ENCODE measurements at places on chromosomes 1 and 21. TPM values are rescaled to one million over a fixed set of nuclear protein-coding genes. Genes with fewer than 3 reads are reported as not detected.

DNA sequence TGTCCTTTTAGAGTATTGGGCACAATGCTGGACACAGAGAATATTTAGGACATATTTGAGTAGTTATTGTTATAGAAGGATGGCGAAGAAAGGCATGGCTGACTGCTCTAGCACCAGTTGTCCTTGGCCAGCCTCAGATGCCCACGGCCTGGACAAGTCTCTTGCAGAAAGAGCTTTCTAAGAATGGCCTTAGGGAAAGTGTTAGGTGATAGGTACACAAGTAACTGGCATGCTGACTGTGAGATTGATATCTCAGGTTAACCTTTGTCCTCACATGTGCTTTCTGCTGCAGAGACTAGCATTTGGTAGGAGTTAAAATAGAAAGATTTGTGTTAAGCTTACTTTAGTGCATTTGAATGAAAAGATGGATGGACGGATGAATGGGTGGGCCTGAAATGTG, 10.1 kb downstream of the SFT2D2 start:
- no peaks in the 10 kb centered on the region for H3K36me3 ChIP-seq
- no peak overlapping the region for H3K27ac ChIP-seq
- peaks cover 22% of the 10 kb centered on the region for H3K4me1 ChIP-seq
- H3K4me3 ChIP-seq = no peak overlapping the region

GRCh38 chr1:89951766-89952604, 42.9 kb upstream of the ZNF326 start:
- no peaks in the 10 kb centered on the region for H3K27me3 ChIP-seq
- H3K4me3 ChIP-seq = no peak overlapping the region
- no peak overlapping the region for H3K27ac ChIP-seq
- no peak for DNase-seq
- no peaks in the 10 kb centered on the region for H3K36me3 ChIP-seq
- H3K4me1 ChIP-seq = no peaks in the 10 kb centered on the region

DNA sequence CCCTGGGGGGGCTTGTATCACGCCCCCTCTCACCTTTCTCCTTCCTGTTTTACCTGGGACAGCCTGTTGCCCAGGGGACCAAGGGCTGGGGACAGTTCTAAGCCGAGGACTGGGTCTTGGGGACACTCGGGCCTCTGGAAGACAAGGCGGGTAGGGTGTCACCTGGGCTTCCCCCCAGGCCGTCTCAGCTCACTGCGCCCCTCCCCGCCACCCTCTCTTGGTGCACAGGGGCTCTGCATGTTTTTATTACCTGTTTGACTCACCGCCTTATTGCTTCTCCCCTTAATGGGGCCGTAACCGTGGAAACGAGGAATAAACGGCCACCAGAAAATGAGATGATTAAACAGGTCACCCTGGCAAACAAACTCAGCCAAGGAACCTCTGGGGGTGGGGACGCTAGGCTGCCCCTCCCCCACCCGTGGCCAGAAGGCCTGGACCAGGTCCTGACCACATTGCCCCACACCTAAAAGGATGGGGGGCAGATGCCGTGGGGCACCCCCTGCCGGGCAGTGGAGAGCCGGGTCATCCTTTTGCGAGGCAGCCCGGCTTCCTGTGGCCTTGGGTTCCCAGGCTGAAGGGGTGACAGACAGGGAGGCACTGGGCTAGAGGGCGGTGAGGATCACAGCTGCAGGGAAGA, 109.9 kb downstream of the CASZ1 start:
- no peak overlapping the region for H3K4me3 ChIP-seq
- DNase-seq = peak; percentile 52
- peak overlapping the region; percentile 67 for H3K27ac ChIP-seq

GRCh38 chr21:39610703-39611102, 2.0 kb upstream of the B3GALT5 start:
- H3K4me1 ChIP-seq = no peaks in the 10 kb centered on the region
- H3K4me3 ChIP-seq = no peak overlapping the region
- H3K27me3 ChIP-seq = peaks cover 21% of the 10 kb centered on the region
- H3K36me3 ChIP-seq = no peaks in the 10 kb centered on the region
- no peak overlapping the region for H3K27ac ChIP-seq
- DNase-seq = no peak

DNA sequence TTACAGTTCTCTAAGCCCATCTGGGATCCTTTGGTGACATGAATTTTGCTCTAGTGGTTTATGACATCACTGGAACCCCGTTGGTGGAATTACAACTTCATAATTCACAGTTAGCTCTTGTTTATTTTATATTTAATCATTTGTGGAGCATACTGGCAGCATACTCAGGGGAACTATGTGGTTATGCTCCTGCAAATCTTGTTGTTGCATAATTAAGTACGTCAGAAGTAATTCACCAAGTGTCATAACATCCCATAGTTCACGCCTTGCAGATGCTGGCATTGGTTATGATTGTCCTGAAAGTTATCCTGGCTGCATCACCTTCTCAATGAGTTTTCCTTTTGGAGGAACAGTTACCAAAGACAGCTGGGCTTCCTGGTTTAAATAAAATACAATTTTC, 16.5 kb downstream of the PRRX1 start:
- H3K27me3 ChIP-seq = no peaks in the 10 kb centered on the region
- no peaks in the 10 kb centered on the region for H3K4me1 ChIP-seq
- DNase-seq = no peak
- H3K36me3 ChIP-seq = no peaks in the 10 kb centered on the region
- H3K4me3 ChIP-seq = no peak overlapping the region

- peaks cover 29% of the 10 kb centered on the region for H3K4me1 ChIP-seq
- no peaks in the 10 kb centered on the region for H3K27me3 ChIP-seq
- no peak overlapping the region for H3K4me3 ChIP-seq
- H3K27ac ChIP-seq = no peak overlapping the region
These were observed 66.5 kb upstream of the RCC1 start for GRCh38 chr1:28439320-28439719.

DNA sequence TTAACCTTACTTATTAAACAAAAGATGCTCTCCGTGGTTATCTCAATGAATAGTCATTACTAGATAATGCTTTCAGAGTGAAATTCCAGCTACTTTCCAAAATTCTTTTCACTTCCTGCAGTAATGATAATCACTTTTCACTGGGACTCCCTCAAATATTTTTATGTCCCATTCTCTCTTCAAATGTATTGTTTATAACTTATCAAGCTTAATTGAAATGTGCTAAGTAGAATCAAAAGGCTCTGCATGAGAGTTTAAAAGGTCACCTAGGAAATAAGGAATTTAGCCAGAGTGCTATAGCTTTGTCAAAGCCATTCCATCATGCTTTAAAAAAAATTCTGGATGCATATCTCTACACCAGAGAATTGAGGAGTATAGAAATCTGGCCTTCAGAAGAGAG, 106.4 kb downstream of the ODF2L start:
- no peaks in the 10 kb centered on the region for H3K27me3 ChIP-seq
- H3K4me3 ChIP-seq = no peak overlapping the region
- H3K27ac ChIP-seq = no peak overlapping the region
- H3K36me3 ChIP-seq = no peaks in the 10 kb centered on the region

DNA sequence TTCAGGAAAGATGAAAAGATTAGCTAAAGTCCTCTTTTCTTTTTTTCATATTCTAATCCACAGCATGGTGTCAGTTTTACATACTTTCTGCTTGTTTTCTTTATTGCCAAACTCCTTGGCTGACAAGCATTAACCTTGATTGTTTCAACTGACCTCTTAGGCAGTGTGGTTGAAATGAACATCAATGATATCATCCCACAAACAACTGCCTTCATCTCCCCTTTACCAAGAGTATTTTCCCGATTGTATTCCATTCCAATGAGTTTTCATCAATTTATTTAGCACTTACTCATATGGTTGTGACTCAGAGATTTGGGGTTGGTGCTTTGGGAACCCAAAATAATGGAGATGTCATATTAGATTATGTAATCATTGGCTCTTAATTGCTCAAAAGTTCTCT, 71.8 kb downstream of the SPAG17 start:
- no peak overlapping the region for H3K4me3 ChIP-seq
- H3K36me3 ChIP-seq = no peaks in the 10 kb centered on the region
- DNase-seq = no peak
- no peaks in the 10 kb centered on the region for H3K4me1 ChIP-seq
- H3K27me3 ChIP-seq = no peaks in the 10 kb centered on the region
- no peak overlapping the region for H3K27ac ChIP-seq

DNA sequence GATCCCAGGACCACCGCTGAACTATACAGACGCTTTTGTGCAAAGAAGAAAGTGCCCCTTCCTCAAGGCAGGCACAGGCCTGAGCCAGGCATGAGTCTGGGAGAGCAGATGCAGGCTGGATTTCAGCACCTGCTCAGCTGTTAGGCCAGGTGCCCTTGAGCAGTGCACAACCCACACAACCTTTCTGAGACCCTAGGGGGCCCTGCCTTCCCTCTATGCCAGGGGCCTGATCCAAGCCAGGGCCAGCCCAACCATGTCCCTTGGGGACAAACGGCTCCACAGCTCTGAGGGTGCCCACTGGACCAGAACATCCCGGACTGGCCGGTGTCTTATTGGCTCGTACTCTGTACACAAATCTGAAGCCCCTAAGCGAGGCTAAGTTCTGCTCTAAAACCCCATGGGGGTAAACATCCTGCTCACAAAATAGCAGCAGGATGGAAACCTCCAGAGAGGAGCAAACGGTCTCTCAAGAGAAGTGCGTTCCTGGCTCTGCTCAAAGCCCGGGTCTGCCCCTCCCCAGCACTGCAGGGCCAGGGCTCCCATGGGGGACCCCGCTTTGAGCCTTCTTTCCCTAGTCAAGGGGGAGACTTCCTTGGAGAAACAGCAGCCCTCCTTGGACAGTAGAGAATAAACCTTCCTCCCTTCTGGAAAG, 275.1 kb downstream of the NPHP4 start:
- no peak overlapping the region for H3K4me3 ChIP-seq
- no peak for DNase-seq

DNA sequence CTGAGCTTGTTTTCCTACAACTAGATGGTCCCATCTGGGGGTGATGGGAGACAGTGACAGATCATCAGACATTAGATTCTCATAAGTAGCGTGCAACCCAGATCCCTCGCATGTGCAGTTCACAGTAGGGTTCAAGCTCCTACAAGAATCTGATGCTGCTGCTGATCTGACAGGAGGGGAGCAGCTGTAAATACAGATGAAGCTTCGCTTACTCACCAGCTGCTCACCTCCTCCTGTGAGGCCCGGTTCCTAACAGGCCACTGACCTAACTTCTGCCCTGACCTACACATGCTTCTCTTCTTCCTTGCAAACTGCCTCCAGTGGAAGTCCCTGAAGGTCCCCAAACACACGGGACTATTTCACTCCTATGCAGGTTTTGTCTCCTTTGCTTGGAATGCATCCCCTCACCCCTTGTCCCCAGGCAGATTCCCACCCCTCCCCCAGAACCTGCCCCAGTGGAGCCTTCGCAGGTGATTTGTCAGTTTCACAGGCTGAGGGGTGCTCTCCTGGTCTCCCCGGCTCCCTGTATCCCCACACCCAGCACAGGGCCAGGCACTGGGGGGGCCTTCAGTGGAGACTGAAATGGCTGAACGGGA, 5.7 kb upstream of the ZBTB48 start:
- H3K36me3 ChIP-seq = no peaks in the 10 kb centered on the region
- no peaks in the 10 kb centered on the region for H3K27me3 ChIP-seq
- DNase-seq = no peak
- H3K4me3 ChIP-seq = no peak overlapping the region

DNA sequence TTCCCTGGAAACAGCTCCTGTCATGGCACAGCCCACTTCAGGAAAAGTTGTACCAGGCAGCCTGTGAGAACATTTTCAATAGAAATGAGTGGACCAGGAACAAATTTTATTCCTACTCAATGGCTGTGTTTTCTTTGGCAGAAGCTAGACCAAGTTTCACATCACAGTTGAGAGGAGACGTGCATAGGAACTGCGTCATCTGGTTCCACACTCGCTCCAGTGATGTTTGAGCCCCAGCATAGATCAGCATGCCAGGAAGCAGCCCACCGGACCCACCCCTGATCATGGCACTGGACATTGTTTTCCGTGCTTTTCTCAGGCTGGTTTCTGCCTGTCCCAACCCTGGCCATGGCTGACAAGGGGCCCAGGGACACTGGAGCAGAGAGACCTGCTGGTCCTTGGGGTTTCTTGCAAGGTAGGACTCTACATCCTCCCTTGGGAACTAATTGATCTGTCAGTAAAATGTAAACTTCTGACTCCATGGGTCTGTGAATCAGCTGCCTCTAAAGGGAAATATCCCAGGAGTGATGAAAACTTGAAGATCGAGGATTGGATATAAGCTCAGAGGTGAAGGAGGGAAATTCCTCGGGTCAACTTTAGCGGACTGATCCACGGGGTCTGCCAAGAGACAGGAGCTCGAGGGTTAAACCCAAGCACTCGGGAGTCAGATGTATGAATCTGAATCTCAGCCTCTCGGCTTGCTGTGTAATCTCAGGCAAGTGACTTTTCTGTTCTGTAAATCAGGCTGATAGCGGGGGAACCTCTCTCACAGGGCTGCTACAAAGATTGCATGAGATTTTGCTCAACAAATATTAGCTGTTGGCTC, 35.7 kb downstream of the NEK2 start:
- no peaks in the 10 kb centered on the region for H3K27me3 ChIP-seq
- peak overlapping the region; percentile 17 for H3K27ac ChIP-seq
- peaks cover 14% of the 10 kb centered on the region for H3K4me1 ChIP-seq
- no peak overlapping the region for H3K4me3 ChIP-seq
- no peaks in the 10 kb centered on the region for H3K36me3 ChIP-seq
- peak; percentile 18 for DNase-seq

GRCh38 chr1:54407404-54408146, 1.4 kb upstream of the SSBP3 start:
- peaks cover 37% of the 10 kb centered on the region for H3K4me1 ChIP-seq
- H3K4me3 ChIP-seq = peak overlapping the region; percentile 91
- peak overlapping the region; percentile 96 for H3K27ac ChIP-seq
- peak; percentile 86 for DNase-seq

- no peaks in the 10 kb centered on the region for H3K27me3 ChIP-seq
- no peaks in the 10 kb centered on the region for H3K36me3 ChIP-seq
- no peak overlapping the region for H3K4me3 ChIP-seq
- no peaks in the 10 kb centered on the region for H3K4me1 ChIP-seq
These were observed 364.6 kb upstream of the PROX1 start for GRCh38 chr1:213623064-213623581.

DNA sequence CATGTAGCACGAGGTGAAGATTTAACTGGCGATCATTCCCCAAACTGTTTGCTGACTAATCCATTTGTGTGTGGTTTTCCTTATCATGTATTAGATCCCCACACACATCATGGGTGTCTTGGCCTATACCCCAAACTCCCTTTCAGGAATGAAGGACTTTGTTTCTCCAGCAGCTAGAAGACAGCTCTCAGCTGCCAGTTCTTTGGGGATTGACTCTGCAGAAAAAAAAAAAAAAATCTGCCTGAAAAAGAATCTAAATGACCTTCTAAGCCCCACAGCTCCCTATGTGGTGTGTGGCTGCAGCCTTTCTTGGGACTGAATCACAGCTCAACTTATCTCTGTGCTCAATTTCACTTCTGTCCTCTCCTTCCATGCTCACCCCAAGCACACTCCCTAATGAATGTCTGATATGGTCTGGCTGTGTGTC, 256.3 kb upstream of the DUSP10 start:
- no peaks in the 10 kb centered on the region for H3K4me1 ChIP-seq
- no peak overlapping the region for H3K27ac ChIP-seq
- no peak overlapping the region for H3K4me3 ChIP-seq
- no peaks in the 10 kb centered on the region for H3K27me3 ChIP-seq

GRCh38 chr1:162283657-162284056, 93.0 kb downstream of the SPATA46 start:
- H3K36me3 ChIP-seq = no peaks in the 10 kb centered on the region
- H3K4me1 ChIP-seq = peaks cover 24% of the 10 kb centered on the region
- peak; percentile 35 for DNase-seq
- H3K27ac ChIP-seq = peak overlapping the region; percentile 61
- H3K4me3 ChIP-seq = no peak overlapping the region

- no peak overlapping the region for H3K27ac ChIP-seq
- peaks cover 33% of the 10 kb centered on the region for H3K27me3 ChIP-seq
- H3K4me1 ChIP-seq = no peaks in the 10 kb centered on the region
- H3K4me3 ChIP-seq = no peak overlapping the region
- DNase-seq = no peak
These were observed 2.7 kb downstream of the PIK3CD start for GRCh38 chr1:9654051-9654833.

Gene NBPF6
- not detected for total RNA-seq

Gene G0S2
- 112 TPM for total RNA-seq

Gene IARS2
- total RNA-seq = 103 TPM

Gene OR4F16
- total RNA-seq = not detected
